AG09309 (cell line): ENCODE measurements at places on chromosomes 2 and 18.

DNA sequence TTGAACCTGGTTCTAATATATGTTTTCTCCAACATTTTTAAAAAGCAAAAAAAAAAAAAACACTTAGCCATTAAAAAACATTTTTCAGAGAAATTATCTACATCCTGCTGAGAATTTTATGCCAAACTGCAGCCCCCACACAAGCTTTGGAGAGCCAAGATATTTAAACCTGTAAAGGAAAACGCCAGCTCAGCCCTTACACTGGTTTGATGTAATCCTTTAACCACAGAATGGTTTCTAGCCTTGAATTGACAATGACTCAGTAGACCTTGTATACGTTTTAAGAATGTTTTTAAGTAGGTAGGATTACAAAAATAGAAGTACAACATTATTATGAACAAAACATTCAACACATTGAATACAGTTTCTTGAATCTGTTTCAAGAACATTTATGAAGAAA is 113.6 kb downstream of the BABAM2 start:
- peak; percentile 61 for DNase-seq

DNA sequence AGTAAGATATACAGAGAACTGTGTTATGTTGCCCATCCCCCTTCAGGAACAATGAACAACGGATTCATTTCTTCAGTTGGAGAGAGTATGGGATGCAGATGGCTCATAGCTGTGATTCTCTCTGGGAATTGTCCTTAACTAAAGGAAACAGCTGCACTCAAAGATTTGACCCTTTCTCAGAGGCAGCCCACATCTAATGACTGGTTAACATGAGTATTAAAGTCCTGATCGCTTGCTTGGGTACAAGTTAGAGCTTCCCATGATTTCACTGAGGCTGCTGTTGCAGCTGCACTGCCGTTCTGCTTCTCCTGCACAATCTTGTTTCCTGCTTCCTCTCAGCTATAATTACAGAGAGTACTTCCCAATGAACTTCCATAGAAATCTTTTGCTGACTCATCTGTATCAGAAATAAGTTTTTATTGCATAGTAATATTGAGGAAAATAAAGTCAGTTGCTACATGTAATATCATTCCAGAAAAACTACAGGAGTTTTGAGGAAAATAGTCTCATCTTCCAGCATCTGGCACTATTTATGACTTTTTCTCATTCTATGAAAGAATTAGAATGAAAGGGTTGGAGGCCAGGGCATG is 12.8 kb upstream of the SCN9A start:
- DNase-seq = no peak

- DNase-seq = no peak
These were observed 35.2 kb downstream of the TTLL4 start for GRCh38 chr2:218745559-218746469.

- DNase-seq = no peak
These were observed 218.4 kb upstream of the DTNA start for GRCh38 chr18:34491719-34492118.

DNA sequence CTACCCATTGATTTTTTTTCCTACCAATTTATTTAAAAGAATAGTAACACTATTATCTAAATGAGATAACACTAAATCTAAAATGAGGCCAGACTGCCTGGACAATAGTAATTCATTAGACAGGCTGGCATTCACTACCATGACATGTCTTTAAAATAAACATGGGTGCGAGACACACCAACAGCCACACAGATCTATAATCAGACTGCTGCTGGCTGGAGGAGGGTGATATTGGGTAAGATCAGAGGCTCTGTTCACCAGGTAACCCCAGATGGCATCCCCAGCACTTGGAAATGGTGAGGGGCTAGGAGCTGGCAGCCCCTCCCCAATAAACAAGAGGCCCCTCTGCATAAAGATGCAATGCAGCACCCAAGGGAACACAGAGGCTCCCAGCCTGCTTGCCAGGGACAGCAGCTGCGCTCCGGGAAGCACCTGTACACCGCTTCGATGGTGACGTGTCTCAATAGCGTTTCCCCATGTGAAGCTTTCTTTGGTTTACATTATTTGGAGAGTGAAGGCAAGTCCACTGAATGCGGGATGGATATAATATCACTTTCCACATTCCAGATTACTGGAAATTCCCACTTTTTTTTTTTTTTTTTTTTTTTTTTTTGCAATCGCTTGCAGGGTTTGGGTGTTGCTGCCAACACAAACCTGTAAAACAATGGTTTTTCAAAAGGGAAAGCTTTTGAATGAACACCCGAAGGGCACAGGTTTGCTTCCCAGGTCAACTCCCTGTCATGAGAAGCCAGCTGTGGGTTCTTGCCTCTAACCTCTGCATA is 159.0 kb downstream of the ZNF516 start:
- no peak for DNase-seq

DNA sequence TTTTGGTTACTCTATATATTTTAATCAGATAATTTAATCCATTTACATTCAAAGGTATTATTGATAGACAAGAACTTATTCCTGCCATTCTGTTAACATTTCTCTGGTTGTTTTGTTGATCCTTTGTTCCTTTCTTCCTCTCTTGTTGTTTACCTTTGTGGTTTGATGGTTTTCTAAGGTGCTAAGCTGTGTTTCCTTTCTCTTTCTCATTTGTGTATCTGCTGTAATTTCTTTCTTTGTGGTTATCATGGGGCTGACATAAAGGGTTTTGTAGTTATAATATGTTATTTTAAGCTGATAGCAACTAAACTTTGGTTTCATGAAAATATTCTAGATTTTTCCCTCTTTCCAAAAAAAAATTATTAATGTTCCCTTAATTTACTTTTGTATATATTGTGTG is 179.2 kb downstream of the NDUFA10 start:
- no peak for DNase-seq

DNA sequence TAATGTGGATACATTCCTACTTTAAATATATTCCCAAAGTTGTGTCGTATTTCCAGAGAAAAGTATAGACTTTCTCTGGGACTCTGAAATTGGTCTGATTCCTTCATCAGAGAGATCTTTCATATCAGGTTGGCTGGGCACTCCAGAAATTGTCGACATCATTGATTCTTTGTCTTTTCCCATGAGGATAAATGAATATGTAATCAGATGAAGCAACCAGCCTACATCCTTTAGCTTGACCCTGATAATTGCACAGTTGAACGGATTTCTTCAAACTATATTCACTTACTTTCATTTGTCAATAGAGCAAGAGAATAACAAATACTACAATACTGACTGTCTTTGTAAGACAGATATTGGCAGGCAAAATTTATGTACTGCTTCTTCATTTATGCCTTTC is 680.2 kb upstream of the LRRTM4 start:
- no peak for DNase-seq

GRCh38 chr2:65576861-65577601 is 144.6 kb upstream of the SPRED2 start:
- DNase-seq = peak; percentile 87

GRCh38 chr2:56318147-56318546 is 134.4 kb downstream of the CCDC85A start:
- DNase-seq = no peak

DNA sequence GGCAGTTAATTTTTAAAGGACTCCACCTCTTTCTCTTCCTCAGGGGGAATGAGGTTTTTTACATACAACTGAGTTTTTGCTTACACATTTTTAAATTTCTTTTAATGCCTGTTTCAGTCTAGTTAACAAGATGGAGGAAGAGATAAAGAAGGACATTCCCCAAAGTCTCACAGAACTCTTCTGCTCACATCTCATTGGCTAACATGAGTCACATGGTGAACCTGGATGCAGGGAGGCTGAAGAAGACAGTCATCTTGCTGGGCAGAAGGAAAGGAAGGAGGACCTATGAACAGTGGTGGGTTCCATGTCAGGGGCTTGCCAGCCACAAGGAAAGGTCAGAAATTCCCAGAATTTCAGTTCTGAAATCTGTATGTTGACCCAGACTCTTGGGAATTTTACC is 10.4 kb upstream of the ST8SIA5 start:
- no peak for DNase-seq

DNA sequence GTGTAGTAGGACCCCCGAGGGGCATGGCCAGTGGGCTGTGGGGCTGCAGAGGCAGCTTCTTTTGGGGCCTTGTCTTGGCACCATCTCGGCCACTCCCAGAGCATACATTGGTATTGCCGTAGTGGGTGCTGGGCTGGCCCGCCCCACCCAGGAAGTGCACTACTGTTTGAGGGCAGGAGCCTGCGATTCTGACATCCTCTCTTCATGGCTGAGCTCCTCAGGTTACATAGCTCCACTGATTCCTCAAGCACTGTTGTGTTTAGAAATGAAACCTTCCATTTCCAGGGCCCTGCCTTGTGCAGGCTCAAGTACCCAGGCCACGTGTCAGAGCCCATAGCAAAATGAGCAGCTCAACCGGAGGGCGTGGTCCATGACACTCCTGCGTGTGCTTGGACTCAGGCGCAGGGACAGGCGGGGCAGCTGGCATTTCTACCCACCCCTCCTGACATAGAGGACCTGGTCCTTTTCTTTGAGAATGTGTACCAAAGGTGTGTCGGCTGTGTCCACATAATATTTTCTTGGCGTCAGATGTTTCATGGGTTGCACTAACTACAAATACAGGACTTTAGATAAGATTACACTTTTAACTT is 67.9 kb downstream of the DGKD start:
- DNase-seq = no peak

DNA sequence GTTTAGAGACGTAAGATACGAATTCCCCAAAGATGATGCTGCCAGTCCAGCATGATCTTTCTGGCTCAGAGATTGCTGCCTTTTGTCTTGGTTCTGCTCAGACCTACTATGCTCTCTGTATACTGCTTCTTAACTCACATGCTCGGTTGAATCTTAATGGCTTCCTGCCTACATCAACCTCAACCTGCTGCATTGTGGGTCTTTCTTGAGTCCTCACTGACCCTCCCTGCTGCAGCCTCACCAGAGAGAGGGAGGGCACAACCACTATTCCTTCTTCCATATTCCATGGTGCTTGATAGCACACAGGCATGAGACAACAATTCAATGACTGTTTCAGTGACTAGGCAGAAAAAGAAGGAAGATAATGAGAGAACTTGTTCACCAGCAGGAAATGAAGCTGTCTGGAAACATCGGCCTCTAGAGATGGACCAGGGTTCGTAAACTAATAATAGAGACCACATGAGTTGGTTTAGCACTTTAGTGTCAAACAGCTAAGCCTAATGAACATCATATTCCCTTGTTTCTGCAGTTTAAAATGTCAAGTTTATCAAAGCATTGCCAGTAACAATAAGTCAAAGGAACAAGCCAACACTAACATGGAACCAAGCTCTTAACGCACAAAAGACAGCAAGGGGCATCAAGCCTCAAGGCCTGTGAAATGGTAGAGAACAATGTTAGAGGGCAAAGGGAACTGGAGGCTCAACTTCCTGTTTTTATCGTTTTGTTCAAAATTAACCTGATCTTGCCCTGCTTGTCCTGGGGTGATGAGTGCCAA is 333.9 kb downstream of the PDE11A start:
- DNase-seq = no peak

DNA sequence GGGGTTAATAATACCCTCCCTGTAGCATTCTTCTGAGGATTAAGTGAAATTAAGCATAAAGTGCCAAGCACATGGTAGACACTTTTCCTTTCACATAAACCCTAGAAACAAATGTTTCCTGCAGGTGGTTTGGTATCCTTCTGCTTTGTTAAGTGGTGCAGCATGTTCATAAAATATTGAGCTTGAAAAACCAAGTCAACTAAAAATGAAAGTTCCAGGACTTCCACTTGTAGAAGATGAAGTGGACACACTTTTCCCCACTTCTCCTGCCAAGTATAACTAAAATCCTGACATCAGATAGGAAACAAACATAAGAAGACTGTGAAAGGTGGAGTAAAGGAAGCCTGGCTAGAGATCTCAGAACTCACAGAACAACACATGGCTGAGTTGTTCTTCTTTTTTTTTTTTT is 90.5 kb downstream of the COLEC12 start:
- DNase-seq = no peak

- DNase-seq = no peak
These were observed 259.0 kb downstream of the NBAS start for GRCh38 chr2:15302154-15302553.

DNA sequence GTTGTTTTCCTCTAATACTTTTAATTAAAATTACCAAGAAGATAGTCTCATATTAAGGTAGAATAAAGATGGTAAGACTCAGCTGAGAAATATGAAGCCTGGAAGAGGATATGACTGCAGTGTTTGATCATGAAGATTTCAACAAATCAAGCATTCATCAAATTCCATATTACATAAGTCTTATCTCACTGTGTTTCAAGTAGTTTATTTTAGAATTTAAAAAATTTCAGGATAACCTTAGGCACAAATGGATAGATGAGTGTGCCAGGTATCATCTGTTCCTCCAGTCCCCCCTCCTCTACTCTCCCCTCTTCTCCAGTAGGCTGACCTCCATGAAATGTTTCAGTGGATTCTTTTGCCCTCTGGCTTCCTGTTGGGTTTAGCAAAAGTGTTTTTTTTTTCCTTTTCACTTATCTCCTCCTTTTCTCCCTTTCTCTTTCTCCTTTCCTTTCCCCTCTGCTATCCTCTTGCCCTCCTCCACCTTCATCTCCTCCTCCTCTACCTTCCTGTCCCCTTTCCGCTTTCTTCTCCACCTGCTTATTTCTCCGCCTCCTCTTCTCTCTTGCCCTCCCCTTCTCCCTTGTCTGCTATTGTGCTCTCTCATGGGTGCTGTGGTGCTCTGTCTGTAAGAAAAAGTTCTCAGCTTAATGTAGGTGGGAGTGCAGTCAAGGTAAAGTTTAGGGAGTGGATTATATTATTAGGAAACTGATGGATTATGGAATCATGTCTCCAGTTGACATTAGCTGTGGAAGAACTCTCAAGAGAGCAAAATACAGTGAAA is 72.8 kb downstream of the ABI2 start:
- DNase-seq = no peak

- no peak for DNase-seq
These were observed 3.0 kb upstream of the SULT1C3 start for GRCh38 chr2:108236676-108237335.

- no peak for DNase-seq
These were observed 137.2 kb upstream of the PXDN start for GRCh38 chr2:1881502-1881901.

- DNase-seq = no peak
These were observed 308.8 kb upstream of the FIGN start for GRCh38 chr2:164044622-164045021.
